ENCODE measurements at places on chromosomes 3 and 15. TPM values are rescaled to one million over a fixed set of nuclear protein-coding genes. Genes with fewer than 3 reads are reported as not detected.

DNA sequence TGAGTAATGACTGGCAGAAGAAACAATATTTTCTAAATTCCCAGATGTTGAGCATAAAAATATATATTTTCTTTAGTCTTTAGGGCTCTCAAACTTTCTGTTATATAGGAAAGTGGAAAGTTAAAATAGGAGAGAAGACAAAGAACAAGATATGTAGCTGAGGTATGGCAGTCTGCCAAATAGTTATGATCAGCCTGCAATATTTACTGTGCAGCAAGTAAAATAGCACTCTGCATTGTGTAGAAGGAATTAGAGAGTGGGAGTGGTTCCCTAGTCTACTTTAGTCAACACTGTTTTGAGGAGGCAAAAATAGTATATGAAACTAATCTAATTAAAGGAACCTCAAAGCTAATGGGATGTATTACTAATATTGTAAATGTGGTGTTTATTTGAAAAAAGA lies 978.1 kb upstream of the ALCAM start:
- DNase-seq: no peak

Gene CCK
- total RNA-seq: not detected

DNA sequence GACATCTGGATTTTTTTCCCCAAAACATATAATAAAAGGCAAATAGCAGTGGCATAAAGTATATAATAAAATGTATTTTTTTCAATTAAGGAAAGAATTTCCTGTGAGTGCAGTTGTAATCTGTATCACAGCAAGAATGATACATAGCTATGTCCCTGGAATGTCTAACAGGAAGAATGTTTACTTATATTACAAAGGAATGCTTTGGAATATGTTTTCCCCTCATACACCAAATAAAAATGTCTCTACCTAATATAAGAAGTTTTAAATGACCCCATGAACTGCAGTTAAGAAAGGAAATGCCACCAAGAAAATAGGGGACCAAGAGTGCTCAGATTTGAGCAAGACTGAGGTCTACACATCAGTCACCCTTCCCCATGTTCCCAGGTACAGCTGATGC lies 38.0 kb upstream of the ATP11B start:
- no peak for DNase-seq

DNA sequence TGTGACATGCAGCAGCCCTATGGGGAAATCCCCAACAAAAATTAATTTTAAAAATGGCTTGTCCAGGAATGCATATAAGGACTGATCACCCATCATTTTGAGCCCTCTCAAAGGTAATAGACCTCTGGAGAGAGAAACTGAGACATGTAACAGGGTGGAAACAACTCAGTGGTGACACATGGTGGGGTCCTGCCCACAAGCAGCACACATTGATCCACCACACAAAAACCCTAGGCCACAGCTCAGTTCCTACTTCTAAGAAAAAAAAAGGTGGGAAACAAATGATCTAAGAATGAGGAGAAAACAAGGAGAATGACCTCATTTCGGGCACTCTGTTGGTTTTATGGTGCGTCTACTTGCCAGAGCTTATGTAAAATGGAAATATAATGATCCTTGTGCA lies 1.9 kb upstream of the SLC41A3 start:
- no peak for DNase-seq

Gene RBP2
- total RNA-seq: not detected

Gene CCRL2
- 1.4 TPM for total RNA-seq

Gene DNAH1
- 19.8 TPM for total RNA-seq

GRCh38 chr3:4935347-4935746 lies 43.9 kb upstream of the BHLHE40 start:
- peak; percentile 36 for DNase-seq

DNA sequence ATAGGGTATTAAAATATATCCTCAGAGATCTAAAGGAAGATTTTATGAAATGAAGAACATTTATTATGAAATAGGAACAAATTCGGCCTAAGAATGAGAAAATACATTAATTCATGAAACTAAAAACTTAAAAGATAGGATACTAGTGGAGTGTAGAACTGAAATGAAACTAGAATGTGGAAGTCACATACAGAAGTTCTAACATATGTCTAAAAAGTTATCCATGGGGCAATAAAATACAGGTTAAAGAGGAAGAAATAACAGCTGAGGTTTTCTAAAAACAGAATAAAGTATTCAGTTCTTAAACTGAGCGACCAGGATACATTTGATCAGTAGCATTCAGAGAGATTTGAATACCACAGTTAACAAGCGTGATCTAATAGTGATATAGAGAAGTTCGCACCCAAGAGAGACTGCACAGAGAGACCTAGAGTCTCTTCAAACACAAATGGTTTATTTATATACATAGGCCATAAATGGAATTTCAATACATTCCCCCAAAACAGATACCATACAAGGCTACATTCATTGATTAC lies 85.9 kb downstream of the FEZF2 start:
- no peak for DNase-seq

Gene PTX3
- total RNA-seq: 0.70 TPM

Gene KIF7
- total RNA-seq: 1.4 TPM

DNA sequence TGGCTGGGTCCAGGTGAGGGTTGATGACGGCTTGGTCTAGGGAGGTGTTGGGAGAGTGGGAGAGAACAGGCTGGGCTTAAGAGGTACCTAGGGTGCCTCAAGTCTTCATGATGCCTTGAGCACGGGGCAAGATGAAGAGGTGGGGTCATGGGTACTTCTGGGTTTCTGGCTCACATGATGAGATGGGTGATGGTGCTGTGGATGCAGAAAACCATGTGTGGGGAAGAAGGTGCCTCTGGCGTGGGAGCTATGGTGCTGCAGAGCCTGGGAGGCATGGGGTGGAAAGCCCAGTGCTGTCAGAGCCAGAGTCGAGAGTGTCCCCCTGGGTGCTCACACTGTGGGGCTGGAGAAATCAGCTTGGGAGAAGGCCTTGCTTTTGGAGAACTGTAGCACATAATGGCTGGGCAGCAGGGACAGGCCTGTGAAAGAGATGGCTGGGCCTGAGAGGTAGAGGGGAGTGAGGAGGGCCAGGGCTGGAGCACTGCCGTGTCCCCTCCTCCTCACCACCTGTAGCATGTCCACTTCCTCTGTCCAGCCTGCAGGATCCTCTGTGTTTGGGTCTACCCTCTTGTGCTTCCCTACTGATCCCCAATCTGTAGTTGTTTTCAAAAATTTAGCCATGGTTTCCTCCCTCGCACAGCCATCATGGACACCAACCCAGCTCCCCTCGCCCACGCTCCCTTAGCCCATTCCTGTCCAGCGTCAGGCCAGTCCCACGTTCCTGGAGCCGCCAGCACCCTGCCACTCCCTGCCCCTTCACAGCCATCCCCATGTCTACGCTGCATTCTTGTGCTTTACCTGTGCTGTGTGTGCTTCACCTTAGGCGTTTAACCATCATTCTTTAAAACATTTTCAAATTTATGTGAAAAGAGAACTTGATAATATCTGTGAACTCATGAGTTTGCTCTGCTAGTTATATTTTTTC lies 132.0 kb downstream of the EEFSEC start:
- no peak for DNase-seq

DNA sequence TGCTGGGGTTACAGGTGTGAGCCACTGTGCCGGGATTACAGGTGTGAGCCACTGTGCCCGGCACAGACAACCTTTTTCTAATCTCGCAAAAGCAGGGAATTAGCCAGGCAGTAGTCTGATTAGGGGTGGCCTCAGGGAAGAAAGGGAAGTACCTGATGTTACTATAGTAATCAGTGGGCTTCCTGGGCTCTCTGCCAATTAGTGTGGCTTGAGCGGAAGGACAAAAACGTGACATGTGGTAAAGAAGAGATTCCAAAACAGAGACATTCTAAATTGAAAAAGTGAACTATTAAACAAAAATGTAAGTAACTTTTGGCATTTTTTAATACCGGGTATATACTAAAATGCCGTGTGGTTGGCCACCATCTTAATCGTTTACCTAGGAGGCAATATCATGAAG lies 48.1 kb downstream of the CFAP20DC start:
- no peak for DNase-seq

DNA sequence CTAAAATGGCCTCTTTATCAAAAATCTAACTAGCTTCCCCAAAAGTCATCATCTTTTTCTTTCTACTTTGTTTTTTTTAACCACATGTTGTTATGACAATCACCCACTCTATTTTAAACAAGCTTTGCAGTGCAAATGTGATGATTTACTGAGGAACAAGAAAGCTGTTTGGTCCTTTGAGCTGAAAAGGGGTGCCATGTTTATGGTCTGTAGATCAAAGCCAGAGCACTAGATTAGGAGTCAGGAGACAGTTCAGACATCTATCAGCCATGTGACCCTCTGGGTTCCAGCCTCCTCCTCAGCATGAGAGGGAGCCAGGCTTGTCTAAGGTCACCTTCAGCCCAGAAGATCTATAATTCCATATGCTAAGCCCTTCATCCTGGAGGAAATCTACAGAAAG lies 65.9 kb downstream of the RPL22L1 start:
- DNase-seq: no peak

DNA sequence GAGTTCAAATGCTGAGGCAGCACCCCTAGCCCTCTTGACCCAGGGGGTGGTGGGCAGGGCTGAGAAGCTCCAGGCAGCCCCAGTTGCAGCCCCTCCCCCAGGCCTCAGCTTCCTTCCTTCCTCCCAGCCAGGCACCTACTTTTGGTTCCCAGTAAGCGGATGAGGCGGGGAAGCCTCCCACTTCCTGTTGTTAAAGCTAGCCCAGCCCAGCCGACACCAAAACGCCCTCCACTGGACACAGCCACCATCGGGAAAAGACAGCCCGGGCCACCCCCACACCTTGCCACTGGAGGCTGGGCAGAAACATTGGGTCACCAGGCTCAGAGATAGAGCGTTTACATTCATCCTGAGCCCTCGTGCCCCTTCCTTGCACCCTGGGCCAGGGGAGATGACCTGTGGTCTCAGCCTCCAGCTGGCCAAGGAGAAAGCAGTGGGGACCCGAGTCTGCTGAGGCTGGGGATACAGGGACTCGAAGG lies 3.5 kb downstream of the DUSP7 start:
- peak; percentile 26 for DNase-seq

GRCh38 chr3:194176274-194176991 lies 40.5 kb downstream of the HES1 start:
- DNase-seq: no peak

DNA sequence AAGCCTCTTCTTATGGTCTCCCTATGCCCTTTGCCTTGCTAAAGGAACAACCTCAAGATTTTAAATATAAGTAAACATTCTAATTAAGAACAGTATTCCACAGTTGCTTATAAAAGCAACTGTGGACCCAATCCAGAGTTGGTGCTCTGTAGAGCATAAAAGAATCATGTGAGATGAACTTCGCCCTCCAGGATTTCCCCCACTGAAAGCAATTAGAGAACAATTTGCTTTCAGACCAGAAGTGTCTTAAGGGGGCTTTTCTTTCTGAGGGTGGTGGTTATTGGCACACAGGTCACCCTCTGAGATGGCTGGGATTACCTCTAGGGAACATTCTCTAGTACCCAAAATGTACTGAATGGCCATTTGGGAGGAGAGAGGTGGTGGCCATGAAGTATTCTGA lies 10.6 kb downstream of the ZNF592 start:
- DNase-seq: no peak

Gene PLSCR2
- total RNA-seq: not detected

GRCh38 chr3:126033051-126033745 lies 50.7 kb downstream of the SLC41A3 start:
- DNase-seq: no peak

Gene GUCA1C
- not detected for total RNA-seq

GRCh38 chr3:149909923-149910322 lies 60.8 kb downstream of the PFN2 start:
- DNase-seq: no peak

Gene ZBTB47
- total RNA-seq: 0.34 TPM

- DNase-seq: no peak
These were observed 40.7 kb downstream of the STARD9 start for GRCh38 chr15:42616107-42616506.
